Sigmoid colon (tissue), 7 donors: ENCODE measurements at places on chromosomes 6 and 20. TPM values are rescaled to one million over a fixed set of nuclear protein-coding genes. Genes with fewer than 3 reads are reported as not detected.

DNA sequence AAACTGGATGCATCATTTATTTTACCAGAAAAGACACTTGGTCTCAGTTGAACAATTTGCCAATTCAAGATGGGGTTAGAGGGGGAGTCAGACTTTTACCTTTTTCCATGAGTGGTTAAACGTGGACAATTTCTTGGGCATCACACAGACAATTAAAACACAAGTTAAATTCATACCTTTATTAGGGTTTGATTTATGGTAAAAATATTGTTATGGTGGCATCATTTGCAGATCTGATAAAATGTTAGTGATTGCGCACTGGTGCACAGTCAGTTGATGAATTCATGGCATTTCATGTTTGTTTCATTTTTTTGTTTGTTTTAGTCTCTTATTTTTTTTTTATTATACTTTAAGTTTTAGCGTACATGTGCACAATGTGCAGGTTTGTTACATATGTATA lies 399.9 kb downstream of the DOK5 start:
- H3K4me1 ChIP-seq, result no peaks in the 10 kb centered on the region
- DNase-seq, result no peak
- no peaks in the 10 kb centered on the region for H3K27me3 ChIP-seq
- H3K36me3 ChIP-seq, result no peaks in the 10 kb centered on the region

GRCh38 chr20:49559411-49560081 lies 8.4 kb downstream of the PTGIS start:
- peaks cover 63% of the 10 kb centered on the region for H3K4me1 ChIP-seq

BMP2 gene
- total RNA-seq, result 3.2 TPM

- H3K27ac ChIP-seq, result no peak overlapping the region
- no peaks in the 10 kb centered on the region for H3K27me3 ChIP-seq
- H3K4me3 ChIP-seq, result no peak overlapping the region
- H3K4me1 ChIP-seq, result no peaks in the 10 kb centered on the region
Measured at GRCh38 chr20:1086277-1087213, 31.9 kb upstream of the PSMF1 start.

DNA sequence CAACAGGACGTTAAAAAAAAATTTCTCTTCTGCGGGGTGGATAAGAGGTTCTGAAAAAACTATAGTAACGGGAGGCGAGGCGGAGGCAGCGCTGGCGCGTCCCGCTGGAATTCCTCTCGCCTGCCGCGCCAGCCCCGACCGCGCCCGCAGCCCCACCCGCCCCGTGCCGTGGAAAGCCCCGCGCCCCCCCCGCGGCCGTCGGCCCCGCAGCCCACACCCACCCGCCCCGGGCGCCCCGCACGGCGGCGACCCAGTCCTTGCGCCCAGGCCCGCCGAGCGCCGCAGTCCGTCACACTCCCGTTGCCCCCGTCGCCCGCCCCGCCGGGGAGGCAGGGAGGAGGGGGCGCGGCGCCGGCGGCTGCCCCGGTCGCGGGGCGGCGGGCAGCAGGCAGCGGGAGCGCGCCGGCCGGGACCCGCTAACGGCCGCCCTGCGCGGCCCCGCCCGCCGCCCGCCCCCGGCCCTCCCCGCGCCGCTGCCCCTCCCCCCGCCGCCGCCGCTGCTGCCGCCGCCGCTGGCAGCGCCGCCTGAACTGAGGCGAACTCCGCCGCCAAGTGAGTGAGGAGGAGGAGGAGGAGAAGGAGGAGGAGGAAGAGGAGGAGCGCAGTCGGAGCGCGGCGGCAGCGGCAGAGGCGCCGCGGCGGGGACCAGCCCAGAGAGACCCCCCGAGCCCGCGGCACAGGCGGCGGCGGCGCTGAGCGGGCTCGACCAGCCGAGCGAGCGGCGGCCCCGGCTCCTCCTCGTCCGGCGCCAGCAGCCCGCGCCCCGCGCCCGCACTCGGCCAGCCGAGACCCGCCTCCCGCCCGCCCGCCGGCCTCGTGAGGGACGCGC lies at the start of gene QKI:
QKI (plus strand) TSS at position 602 of the 829 bp plus-strand sequence. CDS start 476 bp downstream, outside the sequence.
- DNase-seq, result peak; percentile 95
- no peaks in the 10 kb centered on the region for H3K36me3 ChIP-seq
- H3K27ac ChIP-seq, result peak within 1 kb of the TSS; percentile 99
- H3K27me3 ChIP-seq, result no peaks in the 10 kb centered on the region

DNA sequence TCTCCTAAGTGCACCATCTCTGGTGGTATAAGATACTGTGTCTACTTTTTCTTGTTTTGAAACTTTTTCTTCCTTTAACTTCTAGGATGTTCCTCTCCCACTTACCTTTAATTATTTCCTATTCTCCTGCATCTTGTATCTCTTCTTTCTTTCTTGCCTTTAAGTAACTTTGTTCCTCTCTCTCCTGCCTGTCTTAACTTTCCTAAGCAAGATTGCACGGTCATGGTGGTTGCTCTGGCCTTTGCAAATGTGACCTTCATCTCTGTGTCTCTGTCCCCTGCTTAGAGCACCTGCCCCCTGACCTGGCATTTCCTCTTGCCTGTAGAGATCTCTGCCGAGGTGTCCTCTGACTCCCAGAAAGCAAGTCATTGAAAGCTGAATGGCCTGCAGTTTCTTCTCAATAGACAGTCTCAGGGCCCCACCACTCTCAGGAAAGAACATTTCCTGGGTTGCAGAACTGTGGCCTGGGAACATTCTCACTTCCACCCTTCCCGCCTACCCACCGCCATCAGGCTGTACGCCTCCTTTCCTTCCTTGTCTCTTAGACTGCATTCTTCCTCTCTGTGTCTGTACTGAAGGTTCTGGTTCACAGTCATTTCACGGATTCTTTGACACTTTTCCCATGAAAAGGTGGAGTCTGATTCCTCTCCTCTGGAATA lies 12.8 kb downstream of the ZDHHC14 start:
- no peak overlapping the region for H3K4me3 ChIP-seq
- no peak for DNase-seq
- H3K27me3 ChIP-seq, result no peaks in the 10 kb centered on the region
- H3K27ac ChIP-seq, result no peak overlapping the region
- no peaks in the 10 kb centered on the region for H3K4me1 ChIP-seq

ZNF334 gene
- total RNA-seq, result 5.7 TPM

CHRNA4 gene
- total RNA-seq, result 1.1 TPM

- H3K36me3 ChIP-seq, result no peaks in the 10 kb centered on the region
- H3K4me3 ChIP-seq, result no peak overlapping the region
- no peak overlapping the region for H3K27ac ChIP-seq
- DNase-seq, result no peak
Measured at GRCh38 chr20:20358801-20359200, 9.1 kb upstream of the INSM1 start.

- H3K27me3 ChIP-seq, result no peaks in the 10 kb centered on the region
- H3K27ac ChIP-seq, result no peak overlapping the region
- H3K4me3 ChIP-seq, result no peak overlapping the region
- no peak for DNase-seq
- no peaks in the 10 kb centered on the region for H3K36me3 ChIP-seq
Measured at GRCh38 chr6:29705389-29706231, 17.6 kb upstream of the HLA-F start.

C2 gene
- total RNA-seq, result 15.7 TPM

RNF182 gene
- total RNA-seq, result 0.54 TPM

DNA sequence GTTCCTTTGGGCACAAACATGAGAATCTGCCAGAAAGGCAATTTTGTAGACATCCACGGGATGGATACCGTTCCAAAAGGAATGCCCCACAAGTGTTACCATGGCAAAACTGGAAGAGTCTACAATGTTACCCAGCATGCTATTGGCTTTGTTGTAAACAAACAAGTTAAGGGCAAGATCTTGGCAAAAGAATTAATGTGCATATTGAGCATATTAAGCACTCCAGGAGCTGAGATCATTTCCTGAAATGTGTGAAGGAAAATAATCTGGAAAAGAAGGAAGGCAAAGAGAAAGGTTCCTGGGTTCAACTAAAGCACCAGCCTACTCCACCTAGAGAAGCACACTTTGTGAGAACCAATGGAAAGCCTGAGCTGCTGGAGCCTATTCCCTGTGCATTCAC lies 103.9 kb upstream of the ARG1 start:
- no peak for DNase-seq
- no peaks in the 10 kb centered on the region for H3K4me1 ChIP-seq
- H3K36me3 ChIP-seq, result no peaks in the 10 kb centered on the region
- no peak overlapping the region for H3K27ac ChIP-seq

DNA sequence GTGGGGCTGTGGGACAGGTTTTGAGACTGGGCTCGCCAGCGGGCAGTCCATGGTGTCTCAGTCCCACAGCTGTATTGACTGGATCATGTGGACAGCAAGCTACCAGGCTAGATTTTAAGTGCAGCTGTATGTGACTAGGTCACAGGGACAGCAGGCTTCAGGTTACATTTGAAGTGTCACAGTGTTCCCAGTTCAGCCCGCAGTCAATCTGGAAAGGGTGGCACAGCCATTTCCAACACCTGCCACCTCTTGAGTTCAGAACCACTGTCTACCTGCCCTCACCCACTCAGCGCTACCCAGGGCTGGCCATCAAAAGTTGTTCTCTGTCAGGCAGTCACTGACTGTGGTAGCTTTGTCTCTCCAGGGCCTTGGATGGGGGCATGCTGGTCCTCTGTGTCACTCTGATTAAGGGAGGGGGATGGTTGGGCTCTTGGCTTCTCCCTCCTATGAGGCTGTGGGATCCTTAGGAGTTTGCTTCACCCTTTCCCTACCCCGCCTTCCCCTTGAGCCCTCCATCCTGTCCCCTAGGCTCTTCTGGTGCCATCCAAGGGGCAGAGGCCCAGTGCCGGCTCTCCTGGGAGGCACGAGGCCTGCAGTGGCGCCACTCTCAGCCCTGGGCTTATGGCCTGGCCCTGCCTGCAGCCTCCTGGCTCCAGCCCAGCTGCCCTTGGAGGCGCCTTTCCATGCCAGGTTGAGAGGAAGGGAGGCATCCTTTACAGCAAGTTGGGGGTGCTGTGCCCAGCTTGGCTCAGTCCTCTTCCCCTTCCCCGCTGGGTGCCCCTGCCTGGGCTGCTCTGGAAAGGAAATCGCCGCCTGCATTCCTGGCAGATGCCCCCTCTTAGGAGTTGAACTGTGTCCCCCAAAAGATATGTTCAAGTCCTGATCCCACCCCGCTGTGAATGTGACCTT lies 44.9 kb downstream of the PNLDC1 start:
- no peak overlapping the region for H3K27ac ChIP-seq
- no peak overlapping the region for H3K4me3 ChIP-seq
- no peaks in the 10 kb centered on the region for H3K27me3 ChIP-seq
- H3K4me1 ChIP-seq, result no peaks in the 10 kb centered on the region
- DNase-seq, result no peak
- H3K36me3 ChIP-seq, result no peaks in the 10 kb centered on the region
